Left kidney (tissue), 8 donors: ENCODE measurements at places on chromosomes 3 and 15. TPM values are rescaled to one million over a fixed set of nuclear protein-coding genes. Genes with fewer than 3 reads are reported as not detected.

TRAK1 gene
- 49.7 TPM for polyA plus RNA-seq

TRH gene
- 0.12 TPM for polyA plus RNA-seq

GOLGA8S gene
- 1.4 TPM for polyA plus RNA-seq

TWF2 gene
- 23.3 TPM for polyA plus RNA-seq

SENP7 gene
- polyA plus RNA-seq, result 101 TPM

KLHL6 gene
- polyA plus RNA-seq, result 1.1 TPM

CKMT1B gene
- polyA plus RNA-seq, result 3.4 TPM

CCR9 gene
- 0.05 TPM for polyA plus RNA-seq

GRM2 gene
- polyA plus RNA-seq, result 0.52 TPM

NR1D2 gene
- 50.2 TPM for polyA plus RNA-seq

KIF7 gene
- polyA plus RNA-seq, result 13.7 TPM

RAB7A gene
- 262 TPM for polyA plus RNA-seq

PLSCR5 gene
- polyA plus RNA-seq, result not detected

WWTR1 gene
- polyA plus RNA-seq, result 102 TPM
